ENCODE measurements at places on chromosomes 7 and 10. TPM values are rescaled to one million over a fixed set of nuclear protein-coding genes. Genes with fewer than 3 reads are reported as not detected.

The TFEC gene
- 1.2 TPM for total RNA-seq

The AOAH gene
- total RNA-seq, result 3.7 TPM

The SAMD9 gene
- 6.1 TPM for total RNA-seq

The TMEM213 gene
- not detected for total RNA-seq

The ZNF107 gene
- total RNA-seq, result 5.9 TPM

The TRAPPC14 gene
- 5.8 TPM for total RNA-seq

The PLEKHS1 gene
- total RNA-seq, result 0.04 TPM

The THSD7A gene
- 3.8 TPM for total RNA-seq

GRCh38 chr7:29352041-29352440 lies 157.5 kb downstream of the CHN2 start:
- DNase-seq, result peak; percentile 15

DNA sequence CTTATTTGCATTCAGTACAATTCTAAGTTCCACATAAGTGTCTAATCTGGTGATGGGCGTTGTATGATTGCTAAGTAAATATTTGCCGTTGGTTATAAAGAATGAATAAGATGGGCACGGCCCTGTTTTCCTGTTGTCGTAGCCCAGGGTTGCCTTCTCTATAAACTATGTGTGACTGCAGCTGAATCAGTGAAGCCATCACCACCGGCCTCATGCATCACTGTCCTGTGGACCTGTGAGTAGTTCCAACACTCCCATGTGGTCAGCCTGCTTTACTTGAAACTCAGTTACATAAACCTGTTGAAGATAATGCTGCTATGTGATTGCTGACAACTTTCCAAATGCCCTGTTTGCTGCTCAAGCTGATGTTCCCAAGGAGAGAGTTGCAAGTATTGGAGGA lies 21.6 kb upstream of the KLF6 start:
- DNase-seq, result no peak

- no peak for DNase-seq
Observed at GRCh38 chr10:120005207-120006201, 113.0 kb downstream of the SEC23IP start.

DNA sequence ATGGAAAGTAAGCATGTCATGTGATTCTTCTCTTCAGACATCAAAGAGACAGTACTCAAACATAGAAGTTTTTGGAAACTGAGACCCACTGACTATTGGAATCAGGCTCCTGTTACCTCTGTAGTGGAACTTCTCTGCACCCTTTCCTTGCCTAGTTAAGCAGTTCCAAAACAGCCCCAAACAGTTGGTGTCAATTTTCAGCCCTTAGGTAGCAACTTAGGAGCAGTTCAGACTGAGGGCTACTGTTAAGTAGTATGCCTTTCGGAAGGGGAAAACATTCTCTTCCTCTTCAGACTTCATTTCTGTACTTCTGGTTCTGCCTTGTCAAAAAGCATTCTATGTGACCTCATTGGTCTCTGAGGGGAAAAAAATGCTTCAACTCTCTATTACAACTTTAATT lies 85.7 kb downstream of the ZNF277 start:
- no peak for DNase-seq

DNA sequence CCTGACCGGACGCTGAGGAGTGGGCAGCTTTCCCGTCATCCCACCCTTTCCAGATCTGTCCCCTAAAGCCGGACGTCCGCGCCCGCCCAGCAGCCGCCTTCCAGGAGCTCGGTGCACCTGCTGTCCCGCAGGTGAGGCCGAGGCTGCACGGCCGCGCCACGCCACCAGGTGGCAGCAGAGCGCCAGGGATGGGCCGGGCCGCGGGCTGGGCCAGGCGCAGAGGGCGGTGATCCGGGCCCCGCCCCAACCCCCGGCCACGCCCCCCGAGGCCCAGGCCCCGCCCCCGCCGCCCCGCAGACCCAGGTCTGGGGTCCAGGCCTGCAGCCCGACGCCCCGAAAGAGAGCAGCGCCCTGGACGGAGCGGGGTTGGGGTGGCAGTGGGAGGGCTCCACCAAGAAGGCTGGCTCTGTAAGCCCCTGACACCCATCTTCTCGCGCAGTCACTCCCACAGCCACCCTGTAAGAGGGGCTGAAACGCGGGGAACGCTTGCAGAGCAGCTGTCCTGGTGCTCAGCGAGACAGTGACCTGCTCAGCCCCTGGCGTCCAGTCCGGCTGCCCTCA lies 32.2 kb downstream of the FOXL3 start:
- peak; percentile 50 for DNase-seq

GRCh38 chr10:120765226-120765803 lies 85.8 kb upstream of the WDR11 start:
- DNase-seq, result no peak

GRCh38 chr7:47191876-47192291 lies 390.0 kb downstream of the TNS3 start:
- no peak for DNase-seq

DNA sequence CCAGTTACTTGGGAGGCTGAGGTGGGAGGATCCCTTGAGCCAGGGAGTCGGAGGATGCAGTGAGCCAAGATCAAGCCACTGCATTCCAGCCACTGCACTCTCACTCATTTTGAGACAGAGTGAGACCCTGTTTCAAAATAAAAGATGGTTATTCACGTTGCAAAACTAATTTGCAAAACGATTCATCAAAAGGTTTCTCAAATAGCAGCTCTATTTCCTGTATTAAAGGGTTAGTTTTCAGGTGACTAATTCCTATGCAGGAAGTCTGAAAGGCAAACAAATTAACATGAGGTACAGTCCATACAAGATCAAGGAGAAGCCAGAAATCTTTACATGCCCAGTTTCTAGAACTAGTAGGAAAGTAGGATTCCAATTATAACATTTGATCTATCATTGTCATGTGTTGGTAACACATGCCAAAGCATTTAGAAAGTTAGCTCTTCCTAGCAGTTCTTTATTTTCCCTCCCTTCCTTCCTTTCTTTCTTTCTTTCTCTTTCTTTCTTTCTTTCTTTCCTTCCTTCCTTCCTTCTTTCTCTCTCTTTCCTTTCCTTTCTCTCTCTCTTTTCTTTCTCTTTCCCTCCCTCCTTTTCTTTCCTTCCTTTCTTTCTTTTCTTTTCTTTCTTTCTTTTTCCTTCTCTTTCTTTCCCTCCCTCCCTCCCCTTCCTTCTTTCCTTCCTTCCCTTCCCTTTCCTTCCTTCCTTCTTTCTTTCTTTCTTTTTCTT lies 49.3 kb downstream of the DENND2A start:
- DNase-seq, result no peak

DNA sequence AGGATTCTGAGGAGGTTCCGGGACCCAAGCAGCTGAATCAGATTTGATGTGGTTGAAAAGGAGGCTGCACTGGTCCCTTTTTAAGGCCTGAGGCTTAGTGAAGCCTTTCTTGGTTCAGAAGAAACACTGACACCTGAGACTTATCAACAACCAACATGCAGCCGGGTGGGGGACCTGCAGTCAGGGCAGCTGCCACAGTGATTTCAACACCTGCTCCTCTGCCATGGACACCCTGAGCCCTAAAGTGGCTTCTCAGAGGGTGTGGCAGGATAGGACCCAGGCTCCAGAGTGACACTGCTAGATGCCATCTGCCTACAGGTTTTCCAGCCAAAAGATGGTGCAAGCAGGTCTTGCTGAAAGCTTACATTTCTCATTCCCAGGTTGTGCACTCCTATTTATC lies 99.3 kb downstream of the COL13A1 start:
- DNase-seq, result peak; percentile 55

DNA sequence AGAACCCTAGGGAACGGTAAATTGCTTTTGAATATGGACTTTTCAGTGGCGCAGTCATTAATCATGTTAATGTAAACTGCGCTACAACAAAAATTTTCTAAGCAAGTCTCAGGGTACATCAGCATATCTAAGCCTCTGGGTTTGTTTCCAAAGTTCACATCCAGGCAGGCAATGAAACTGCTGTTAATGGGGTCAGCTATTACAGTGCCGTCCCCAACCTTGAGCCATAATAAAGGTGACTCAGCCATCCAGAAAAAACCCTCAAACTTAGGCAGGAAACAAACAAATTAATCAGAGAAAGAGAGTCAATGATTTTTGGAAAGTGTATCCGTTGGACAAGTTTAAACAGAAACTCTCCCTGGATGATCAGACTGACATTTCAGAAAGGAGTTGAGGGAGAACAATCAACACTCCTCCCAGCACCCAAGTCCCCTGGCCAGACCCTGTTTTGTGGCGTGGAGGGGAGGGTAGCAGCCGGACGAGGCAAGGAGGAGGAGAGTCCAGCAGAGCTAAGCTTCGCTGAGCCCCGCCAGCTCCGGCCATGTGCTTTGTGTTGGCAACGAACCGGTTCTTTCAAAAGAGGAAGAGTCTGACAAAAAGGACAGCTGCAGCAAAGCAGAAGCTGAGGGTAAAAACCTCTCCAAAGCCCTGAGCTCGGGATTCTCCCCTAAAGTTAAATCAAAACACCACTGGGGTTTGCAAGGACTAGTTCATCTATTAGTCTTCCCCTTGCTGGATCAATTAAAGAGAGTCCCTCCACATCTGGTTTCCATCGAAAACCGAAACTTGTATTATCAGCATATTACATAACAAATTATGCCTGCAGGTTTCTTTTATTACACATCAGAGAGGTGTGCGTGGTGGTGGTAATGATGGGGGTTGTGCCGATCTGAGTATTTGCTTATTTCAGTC lies 3.6 kb downstream of the FAM53B start:
- DNase-seq, result peak; percentile 96

DNA sequence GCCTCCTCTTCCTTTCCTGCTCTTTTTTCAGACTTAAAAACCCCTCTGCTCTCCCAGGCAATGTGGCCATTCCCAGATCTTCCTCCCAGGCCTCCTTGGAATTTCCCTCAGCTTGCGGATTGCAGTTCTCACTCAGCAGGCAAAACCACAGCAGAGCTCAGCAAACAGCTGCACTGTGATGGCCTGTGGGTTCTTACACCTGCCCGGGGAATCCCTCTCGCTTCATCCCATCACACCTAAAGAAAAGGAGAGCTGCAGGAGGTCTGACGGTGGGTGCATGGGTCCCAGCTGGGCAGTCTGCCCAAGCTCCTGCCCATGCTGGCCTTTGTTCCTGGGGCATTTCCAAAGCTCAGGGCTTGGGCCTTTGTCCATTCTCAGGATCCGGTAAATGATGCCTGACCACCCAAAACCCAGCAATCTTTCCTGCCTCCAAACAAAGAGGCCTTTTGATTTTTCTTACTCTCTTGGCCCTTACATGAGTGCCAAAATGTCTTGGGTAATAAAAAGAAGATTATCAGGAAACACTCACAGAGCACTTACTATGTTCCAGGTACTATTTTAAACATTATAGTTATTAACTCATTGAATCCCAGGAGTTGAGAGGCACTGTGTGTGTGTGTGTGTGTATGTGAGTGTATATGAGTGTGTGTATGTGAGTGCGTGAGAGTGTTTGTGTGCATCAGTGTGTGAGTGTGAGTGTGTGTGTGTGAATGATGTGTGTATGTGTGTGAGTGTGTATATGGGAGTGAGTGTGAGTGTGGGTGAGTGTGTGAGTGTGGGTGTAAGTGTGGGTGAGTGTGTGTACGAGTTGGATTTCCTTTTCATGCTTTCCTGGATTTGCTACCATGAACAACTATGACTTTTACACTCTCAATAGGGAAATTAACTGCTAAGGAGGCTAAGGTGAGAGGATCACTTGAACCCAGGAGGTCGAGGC lies 64.5 kb upstream of the PODXL start:
- no peak for DNase-seq

DNA sequence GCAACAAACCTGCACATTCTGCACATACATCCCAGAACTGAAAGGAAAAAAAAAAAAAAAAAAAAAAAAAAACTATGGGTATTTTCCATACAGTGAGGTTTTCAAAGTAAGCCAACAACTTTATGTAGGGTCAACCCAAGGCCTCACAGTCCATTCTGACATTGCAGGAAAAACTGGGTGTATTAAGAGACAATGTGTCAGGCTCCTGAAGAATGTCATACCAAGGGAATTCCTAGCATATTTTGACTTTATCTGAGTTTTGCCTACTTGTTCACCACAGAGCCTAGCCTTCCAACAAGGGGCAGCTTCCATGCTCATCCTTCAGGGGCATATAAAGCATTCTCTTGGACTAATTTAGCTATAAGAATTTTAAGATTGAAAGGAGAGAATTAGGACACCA lies 368.9 kb downstream of the PLXDC2 start:
- DNase-seq, result no peak

DNA sequence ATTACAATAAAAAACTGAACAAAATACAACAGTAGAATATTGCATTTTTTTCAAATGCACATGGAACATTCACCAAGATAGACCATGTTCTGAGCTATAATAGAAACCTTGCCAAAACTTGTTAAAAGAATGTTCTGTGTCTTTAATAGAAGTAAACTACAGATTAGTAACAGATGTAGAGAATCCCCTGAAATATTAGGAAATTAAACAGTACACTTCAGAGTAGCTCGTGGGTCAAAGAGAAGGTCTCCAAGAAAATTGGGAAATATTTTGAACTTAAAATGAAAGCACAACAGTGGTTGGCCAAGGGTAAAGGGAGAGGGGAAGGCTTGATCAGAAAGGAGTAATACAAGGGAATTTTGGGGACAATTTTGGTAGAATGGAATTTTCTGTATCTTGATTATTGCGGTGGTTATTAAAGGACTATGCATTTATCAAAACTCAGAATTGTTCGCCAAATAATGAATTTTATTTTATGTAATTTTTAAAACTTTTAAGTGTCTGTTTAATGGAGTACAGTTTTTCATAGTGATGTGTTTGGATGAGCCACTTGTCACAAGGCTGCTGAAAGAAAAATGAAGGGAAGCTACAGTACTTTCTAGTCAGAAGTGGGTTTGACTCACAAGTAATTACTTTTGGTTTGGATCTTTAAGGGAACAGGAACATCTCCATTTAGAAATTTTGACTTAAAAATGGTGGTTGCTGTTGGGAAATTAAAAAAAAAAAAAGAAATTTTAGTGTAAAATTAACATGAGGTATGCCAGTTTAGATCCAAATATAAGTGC lies 10.2 kb downstream of the PLEKHA8 start:
- peak; percentile 84 for DNase-seq

- no peak for DNase-seq
Observed at GRCh38 chr7:158350166-158350900, 237.3 kb downstream of the PTPRN2 start.
